ENCODE measurements at places on chromosomes 4 and X.

- peak; percentile 54 for DNase-seq
These were observed 1.0 kb upstream of the ANKRD17 start for GRCh38 chr4:73259571-73260090.

- no peak for DNase-seq
These were observed 13.6 kb downstream of the RGS12 start for GRCh38 chr4:3306450-3306849.

DNA sequence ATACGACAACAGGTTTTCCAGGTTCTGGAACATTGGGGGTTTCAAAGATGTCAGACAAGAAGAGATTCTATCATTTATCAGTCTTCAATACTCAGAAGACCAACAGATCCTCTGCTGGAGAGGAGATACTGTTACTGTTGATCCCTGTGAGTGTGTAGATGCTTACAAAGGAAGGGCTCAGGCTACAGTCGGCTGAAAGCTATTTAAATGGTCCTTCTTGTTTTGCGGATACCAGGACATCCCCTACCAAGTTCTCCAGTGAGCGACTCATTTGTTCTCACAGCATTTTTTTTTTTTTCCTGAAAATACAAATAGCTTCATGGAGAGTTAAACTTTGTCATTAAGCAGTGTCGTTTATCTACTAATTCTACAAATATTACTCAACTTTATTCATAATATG lies 201.6 kb downstream of the CAMK2D start:
- no peak for DNase-seq

GRCh38 chr4:84366161-84366560 lies 132.9 kb downstream of the NKX6-1 start:
- no peak for DNase-seq

Measured in fibroblast of mammary gland (primary cell).